T-helper 17 cell (primary cell): ENCODE measurements at places on chromosomes 1 and 21.
A peak's percentile ranks its signal among the peaks of the same experiment; 100 is the strongest.

GRCh38 chr1:116498789-116499628 lies 71.8 kb downstream of the CD58 start:
- peaks cover 35% of the 10 kb centered on the region for H3K4me1 ChIP-seq
- no peak for DNase-seq
- no peak overlapping the region for H3K4me3 ChIP-seq
- H3K27ac ChIP-seq: peak overlapping the region; percentile 97

GRCh38 chr21:31557421-31558188 lies 101.9 kb upstream of the SOD1 start:
- H3K4me1 ChIP-seq: peaks cover 17% of the 10 kb centered on the region
- no peaks in the 10 kb centered on the region for H3K36me3 ChIP-seq
- no peak for DNase-seq
- H3K27ac ChIP-seq: no peak overlapping the region

GRCh38 chr1:81781749-81782148 lies 19.0 kb upstream of the ADGRL2 start:
- no peaks in the 10 kb centered on the region for H3K27me3 ChIP-seq
- DNase-seq: no peak
- no peaks in the 10 kb centered on the region for H3K36me3 ChIP-seq

DNA sequence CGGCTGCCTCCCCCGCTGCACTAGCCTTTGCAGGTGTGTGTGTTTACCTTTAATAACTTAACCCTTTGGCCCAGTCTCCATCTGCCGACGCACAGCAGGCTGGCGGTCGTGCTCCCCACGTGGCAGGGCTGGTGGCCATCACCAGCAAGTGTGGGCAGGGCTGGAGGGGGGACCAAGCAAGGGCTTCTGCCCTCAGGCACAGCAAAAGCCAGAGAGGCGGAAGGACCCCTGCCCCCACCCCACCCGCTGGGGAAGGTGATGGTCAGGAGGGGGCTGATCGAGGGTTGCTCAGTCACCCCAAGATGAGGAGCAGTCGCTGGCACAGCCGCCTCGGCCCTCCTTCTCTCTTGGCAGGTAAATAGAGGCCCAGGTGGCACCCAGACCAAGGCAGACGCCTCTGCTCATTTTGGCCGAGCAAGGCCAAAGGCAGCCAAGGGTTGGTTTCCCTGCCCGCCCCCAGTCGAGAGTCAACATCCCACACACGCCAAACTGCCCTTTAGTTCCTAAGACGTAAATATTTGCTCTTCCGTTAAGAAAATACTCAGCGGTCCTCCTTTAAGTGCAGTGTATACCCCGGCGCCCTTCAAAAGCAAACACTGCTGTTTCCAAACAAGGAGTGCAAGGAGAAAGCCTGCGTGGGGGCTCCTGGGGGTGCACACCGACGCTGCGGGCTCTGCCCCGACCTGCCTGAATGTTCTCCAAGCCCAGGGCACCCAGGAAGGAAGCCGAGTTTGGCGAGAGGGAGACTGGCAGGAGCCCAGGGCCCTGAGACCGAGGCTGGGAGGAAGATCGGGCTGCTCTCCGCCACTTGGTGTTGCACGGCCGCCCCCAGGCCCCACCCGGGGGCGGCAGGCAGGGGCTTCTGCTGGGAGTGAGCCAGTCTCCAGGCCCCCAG lies 82.7 kb downstream of the SIK1 start:
- no peaks in the 10 kb centered on the region for H3K36me3 ChIP-seq
- H3K27ac ChIP-seq: no peak overlapping the region
- H3K4me1 ChIP-seq: no peaks in the 10 kb centered on the region
- peaks cover 6% of the 10 kb centered on the region for H3K27me3 ChIP-seq

- no peak overlapping the region for H3K4me3 ChIP-seq
- peaks cover 3% of the 10 kb centered on the region for H3K4me1 ChIP-seq
- no peak for DNase-seq
- H3K27ac ChIP-seq: no peak overlapping the region
These were observed 94.0 kb downstream of the ST6GALNAC5 start for GRCh38 chr1:76961181-76961819.

DNA sequence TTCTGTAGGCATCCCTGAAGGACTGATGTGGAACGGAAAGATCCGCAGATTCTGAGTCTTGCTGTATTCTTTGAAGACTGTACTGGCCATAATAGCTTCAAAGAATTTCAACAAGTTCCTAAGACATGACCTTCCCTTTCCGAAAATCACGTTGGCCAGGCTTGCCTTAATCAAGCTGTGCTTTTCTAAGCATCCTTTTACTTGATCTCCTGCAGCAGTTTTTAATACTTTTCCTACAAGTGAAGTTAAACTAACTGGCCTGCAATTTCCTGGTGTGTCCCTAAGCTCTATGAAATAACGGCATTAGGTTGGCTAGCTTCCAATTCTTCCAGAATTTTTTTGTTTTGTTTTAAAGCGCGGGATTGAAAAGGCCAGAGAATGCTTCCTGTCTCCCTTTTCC lies 40.3 kb downstream of the SPAG17 start:
- H3K36me3 ChIP-seq: no peaks in the 10 kb centered on the region
- H3K27ac ChIP-seq: no peak overlapping the region
- peaks cover 24% of the 10 kb centered on the region for H3K27me3 ChIP-seq
- no peaks in the 10 kb centered on the region for H3K4me1 ChIP-seq

DNA sequence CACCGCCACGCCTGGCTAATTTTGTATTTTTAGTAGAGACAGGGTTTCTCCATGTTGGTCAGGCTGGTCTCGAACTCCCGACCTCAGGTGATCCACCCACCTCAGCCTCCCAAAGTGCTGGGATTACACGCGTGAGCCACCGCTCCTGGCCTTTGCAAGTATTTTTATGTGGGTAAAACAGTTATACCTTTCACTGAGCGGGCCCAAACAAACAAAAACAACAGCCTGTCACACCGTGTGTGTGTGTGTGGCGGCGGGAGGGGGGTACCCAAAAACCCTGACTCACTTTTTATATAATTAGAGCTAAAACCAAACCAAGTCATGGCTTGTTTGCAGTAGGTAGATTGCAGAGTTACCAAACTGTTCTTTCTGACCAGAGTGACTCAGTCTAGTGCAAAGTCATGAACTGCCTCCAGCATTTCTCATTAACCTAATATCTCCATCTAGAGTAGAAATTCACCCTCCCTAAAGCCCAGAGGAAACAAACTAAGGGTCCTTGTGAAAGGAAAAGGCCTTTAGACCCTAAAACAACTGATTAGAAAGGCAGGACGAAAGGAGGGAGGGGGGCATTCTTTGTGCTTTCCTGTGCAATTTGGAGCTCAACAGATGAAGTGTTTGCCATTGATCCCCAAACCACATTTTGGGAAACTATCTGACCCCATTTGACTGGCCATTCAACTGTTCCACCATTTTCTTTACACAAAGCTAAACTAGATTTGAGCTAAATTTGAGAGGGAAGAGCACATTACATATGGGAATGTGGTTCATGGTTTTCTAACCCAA lies 181.0 kb downstream of the DHRS3 start:
- no peak for DNase-seq
- H3K27ac ChIP-seq: peak overlapping the region; percentile 16
- no peak overlapping the region for H3K4me3 ChIP-seq
